Cortex of kidney (tissue), 1 donor: ENCODE measurements at places on chromosomes 16 and 17.

DNA sequence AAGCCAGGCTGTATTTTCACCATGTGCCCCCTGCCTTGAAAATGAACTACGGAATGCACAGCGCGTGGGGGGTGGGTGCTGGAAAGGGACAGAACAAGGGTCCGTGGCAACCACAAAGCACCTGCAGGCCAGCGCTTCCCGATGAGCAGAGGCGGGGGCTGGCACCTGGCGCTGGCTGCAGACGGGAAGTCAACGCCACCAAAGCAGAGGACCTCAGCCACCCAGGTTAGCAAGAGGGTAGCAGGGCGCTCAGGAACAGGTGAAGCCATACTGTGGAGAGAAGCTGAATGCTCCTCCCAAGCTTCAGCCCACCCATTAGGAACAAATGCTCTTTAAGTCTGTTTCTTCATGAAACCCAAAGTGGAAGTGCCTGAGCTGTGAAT is 64.7 kb downstream of the KLHDC4 start:
- no peak for DNase-seq

- no peak for DNase-seq
These were observed 12.4 kb downstream of the CCDC47 start for GRCh38 chr17:63760771-63761539.

DNA sequence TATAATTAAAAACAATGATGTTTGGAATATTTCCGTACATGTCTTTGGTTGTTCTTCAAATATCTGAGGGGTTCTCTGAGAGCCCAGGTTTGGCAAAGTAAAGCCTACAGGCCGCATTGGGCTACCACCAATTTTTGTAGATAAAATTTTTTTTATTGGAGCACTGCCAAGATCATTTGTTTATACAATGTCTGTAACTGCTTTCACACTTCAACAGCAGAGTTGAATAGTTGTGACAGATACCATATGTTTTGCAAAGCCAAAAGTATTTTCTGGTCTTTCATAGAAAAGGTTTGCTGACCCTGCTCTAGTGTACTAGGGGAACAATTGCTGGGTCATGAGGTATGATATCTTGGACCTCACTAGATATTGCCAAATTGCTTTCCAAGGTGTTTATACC is 10.5 kb downstream of the PPM1D start:
- no peak for DNase-seq

DNA sequence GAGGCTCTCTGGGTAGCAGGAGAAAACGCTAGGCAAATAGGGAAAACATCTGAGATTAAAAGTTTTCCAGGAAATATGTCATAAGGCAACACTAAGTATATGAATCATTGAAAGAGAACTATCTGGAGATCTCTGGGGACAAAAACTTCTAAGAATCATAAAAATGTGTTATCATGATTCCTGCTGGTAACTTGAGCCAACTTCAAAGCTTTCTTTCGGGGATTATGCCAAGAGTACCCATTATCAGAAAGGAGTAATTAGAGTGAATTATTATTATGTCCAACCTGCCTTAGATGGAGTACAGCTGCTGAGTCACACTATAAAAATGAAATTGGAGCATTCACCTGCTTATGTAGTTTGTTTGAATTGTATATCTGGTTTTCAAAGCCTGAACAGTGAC is 488.5 kb upstream of the SOX9 start:
- no peak for DNase-seq

DNA sequence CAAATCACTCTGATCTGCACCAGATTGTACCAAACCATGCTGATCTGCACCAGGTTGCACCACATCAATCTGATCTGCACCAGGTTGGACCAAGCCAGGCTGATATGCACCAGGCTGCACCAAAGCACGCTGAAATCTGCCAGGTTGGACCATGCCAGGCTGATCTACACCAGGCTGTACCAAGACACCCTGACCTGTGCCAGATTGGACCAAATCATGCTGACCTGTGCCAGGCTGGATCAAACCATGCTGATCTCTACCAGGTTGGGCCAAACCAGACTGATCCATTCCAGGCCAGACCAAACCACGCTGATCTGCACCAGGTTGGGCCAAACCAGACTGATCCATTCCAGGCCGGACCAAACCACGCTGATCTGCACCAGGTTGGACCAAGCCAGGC is 15.5 kb downstream of the QRICH2 start:
- no peak for DNase-seq

GRCh38 chr16:4309833-4310266 is 6.0 kb upstream of the GLIS2 start:
- DNase-seq = no peak

DNA sequence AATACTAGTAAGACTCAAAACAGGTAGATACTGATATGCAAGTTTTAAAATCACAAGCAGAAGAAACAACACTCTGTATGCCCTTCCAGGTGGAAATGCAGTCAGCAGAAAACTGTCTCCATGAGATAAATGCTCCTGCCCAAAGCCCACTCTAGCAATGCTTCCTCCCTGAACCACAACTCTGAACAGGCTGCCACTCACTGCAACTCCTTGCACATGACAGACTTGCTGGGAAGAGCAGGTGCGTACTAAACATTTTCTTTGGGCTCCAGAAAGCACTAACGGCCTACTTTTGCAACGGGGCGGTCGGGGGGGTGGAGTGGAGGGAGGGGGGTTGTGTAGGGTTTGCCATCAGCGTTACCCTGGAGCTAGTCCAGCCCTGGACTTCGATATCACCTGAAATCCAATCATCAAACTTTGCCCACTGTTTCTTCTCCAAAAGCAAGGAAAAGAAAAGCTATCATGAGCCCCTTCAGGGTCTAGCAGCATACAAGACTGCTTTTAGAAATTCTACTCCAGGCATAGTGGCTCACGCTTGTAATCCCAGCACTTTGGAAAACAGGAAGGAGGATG is 46.1 kb downstream of the ANKRD11 start:
- no peak for DNase-seq

- DNase-seq = no peak
These were observed 141.8 kb downstream of the PITPNC1 start for GRCh38 chr17:67518876-67519275.

DNA sequence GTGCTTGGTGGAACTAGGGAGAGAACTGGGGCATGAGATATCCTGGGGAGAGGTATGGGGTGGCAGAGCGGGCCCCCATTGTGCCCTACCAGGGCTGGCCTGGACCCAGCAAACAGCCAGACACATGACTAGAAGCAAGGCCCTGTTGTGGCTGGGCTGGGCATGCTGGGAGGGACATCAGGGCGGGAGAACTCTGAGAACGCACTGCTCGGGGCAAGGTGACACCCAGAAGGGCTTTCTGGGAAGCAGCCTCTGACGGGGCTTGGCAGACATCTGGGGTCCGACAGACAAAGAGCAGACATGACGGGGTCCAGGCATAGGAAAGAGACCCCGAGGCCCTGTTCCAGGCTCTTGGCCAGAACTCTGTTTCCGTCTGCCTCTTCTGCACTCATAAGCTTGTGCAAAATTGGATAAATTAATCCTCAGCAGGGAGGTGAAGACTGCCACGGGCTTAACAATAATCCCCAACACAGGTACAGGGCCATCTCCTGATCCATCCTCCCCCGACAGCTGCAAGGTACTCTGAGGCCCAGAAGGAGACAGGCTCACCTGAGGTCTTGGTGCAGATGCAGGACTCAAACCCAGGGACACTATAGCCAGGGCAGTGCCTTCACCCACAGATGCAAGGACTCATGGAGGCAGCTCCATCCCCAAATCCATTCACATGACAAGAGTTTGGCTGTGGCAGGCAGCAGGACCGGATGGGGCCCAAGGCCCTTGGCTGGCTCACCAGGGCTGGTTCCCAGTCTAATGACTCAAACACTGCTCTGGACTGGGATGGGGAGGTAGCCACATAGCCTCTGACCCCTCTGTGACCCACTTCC is 5.4 kb downstream of the SREBF1 start:
- no peak for DNase-seq

DNA sequence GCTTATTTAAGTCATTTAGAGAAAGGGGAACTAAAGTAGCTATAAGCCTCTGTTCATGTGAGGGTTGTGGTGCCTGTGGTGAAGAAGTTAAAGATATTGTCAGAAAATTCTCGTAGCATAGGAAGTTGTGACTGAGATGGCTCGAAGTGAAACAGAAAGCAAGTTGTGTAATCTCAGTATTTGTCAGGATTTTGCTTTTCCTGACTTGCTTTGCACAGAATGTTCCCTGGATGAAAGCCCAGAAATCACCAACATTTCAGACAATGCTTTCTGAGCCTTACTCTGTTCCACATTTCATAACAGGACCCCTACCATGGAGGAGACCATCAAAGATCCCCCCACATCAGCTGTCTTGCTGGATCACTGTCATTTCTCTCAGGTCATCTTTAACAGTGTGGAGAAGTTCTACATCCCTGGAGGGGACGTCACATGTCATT is 10.6 kb downstream of the CALCOCO2 start:
- DNase-seq = no peak

GRCh38 chr16:15529673-15530072 is 95.3 kb downstream of the BMERB1 start:
- DNase-seq = no peak

- no peak for DNase-seq
These were observed 121.6 kb upstream of the SMURF2 start for GRCh38 chr17:64783556-64784352.

GRCh38 chr16:31099860-31100638 is 5.5 kb upstream of the VKORC1 start:
- no peak for DNase-seq
